Karpas-422 (cell line): ENCODE measurements at places on chromosomes 16 and 17.
A peak's percentile ranks its signal among the peaks of the same experiment; 100 is the strongest.

- peak; percentile 90 for DNase-seq
Measured at GRCh38 chr16:72099377-72099818, 5.8 kb downstream of the DHX38 start.

- DNase-seq: no peak
Measured at GRCh38 chr16:56551796-56552738, 12.8 kb upstream of the MT4 start.

DNA sequence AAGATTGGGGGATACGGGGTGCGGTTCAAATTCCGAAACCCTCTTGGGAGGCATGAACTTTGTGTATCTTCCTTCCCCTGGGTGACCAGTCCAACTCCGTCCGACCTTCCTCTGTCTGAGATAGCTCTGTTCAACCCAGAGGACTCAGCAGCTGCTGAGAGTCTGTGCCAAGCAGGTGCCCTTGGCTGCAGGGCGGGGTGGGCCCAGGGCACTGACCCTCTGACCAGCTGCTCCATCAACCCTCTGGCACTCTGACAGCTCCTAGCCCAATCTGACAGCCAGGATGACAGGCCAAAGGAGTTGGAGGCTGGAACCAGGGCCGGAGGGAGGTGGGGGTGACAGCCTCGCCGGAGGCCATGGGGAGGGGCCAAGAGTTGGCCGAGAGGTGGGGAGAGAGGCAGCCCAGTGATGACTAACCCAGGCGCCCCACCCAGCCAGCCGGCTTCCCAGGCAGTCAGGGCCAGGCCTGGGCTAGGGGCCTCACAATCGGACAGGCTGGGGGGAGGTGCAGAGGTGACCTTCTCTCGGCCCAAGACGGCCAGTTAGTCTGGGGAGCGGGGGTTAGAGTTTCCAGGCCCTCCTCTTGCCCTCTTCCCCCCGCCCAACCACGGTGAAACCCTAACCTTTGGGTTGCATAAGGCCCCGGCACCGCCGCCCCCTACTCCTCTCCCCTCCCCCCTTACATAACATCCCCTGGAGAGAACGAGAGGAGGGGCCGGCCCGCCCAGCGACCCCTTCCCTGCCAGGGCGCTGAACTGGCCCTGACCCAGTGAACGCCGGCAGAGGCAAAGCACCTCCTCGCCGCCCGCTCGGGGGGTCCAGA is 5.0 kb upstream of the TLCD2 start:
- no peak for DNase-seq

- no peak for DNase-seq
Measured at GRCh38 chr16:2162676-2163118, 7.1 kb downstream of the TRAF7 start.

GRCh38 chr17:876272-876671 is 94.1 kb downstream of the MRM3 start:
- peak; percentile 44 for DNase-seq

GRCh38 chr17:17314501-17315071 is 11.4 kb downstream of the NT5M start:
- no peak for DNase-seq

DNA sequence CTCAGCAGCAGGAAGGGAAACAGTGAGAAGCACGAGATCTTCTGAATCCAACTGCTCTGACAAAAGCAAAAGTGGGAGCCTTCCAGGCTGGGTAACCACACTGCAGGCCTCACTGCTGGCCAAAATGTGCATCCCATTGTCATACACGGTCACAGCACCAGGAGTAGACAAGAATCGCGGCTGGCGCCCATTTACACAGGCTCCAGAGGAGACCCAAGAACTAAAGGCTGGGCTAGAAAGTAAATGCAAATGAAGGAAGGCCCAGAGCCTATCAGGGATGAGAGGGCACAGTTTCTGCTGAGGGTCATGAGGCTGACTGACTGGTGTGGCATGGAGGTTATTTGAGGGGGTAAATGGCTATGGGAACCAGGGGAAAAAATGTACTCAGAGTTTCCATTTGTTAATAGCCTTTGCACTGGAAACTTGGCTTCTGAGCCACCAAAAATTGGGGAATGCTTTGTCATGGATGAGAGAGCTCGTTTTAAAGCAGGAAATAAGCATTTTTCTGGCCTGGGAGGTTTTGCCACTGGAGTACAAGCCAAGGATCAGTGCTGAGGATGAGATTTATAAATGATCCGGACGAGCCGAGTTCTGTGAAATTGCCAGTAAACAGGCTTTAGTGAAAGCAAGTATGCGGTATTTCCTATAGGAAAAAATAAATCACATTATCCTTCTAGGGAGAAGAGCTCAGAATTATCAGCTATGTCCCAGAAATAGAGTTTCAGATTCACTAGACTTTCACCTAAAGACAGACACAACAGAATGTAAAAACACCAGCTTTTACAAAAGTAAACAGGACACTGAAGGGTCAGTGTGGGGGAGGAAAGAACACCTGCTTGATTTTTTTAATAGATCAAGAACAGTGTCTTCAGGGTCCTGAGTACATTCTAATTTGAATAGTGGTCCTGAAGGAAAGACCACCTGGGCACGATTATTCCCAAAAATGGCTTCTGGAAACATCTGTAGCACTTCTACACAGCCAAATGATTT is 66.9 kb upstream of the GSG1L start:
- no peak for DNase-seq

DNA sequence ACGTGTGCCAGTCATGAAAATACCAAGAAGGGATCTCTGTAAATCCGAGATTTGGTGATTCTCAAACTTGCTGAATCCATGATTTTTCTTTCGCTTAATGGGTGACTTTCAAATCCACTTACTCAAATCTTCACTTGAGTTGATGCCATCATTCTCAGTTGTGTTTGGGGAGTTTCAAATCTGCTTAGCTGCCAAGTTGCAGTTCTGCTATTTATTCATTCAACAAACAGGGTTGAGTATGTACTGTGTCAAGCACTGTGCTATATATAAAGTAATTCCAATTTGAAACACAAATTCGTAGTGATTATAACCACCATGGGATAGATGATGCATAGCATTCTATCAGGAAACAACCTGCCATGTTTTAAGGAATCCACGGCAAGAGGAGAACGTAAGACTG is 394.3 kb downstream of the CDH13 start:
- peak; percentile 62 for DNase-seq

DNA sequence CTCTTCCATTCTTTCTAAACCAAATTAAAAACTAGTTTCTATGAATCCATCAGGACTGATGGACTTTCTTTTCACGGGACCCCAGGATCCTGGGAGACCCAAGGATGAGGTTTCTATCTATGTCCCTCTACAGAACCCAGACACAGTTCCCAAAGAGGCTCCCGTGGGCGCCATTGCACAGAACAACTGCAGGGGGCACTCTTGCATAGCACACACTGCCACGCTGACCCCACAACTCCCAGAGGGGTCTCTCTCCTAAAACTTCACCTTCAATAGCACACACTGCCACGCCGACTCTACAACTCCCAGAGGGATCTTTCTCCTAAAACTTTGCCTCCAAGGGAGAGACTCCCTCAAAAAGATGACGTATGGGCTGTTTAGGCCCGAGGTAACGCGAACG is 9.0 kb downstream of the ABR start:
- DNase-seq: peak; percentile 52

DNA sequence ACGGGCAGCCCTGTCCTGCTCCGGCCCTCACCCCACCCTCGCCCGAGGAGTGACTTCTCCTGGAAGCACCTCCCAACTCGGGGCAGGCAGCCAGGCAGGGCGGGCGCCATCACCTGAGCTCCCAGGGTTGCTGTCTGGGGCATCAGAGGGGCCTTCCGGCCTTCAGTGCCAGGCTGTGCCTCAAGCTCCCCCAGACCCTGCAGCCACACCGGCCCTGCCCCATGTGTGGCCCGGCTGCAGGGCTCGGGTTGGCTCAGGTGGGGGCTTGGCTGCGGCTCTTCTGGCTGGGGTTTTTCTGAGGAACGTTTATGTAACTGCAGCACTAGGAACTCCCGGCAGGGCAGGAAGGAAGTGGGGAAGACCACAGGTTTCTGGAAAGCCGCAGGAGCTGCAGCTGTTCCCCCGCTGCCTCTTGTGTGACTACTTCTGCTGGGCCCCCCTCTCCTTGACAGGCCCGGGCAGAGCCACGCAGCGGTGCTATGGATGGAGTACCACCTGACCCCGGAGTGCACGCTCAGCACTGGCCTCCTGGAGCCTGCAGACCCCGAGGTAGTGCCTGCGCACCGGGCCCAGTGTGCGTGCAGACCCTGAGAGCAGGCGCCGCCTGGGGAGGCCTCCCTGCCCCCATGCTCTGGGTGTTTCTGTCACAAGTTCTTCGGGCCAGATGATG is 45.6 kb downstream of the PRMT7 start:
- DNase-seq: no peak

DNA sequence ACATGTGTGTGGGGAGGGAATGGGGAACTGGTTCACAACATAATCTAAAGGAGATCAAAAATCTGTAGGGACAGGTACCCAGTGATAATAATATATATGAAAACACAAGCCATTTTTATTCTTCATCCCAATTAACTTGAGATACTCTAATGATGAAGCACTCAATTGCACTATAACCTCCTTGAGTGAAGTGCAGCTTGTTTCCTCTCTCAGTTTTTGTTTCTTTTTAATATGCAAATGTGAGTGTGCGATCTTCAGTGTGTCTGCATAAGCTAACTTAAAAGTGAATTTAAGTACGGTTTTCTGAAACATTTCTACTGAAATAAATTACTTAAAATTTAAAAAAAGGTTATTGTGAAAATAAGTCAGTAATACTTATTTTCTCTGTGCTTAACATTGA is 623.5 kb downstream of the CDH11 start:
- no peak for DNase-seq

GRCh38 chr17:79948945-79949655 is 86.6 kb downstream of the TBC1D16 start:
- DNase-seq: no peak

- no peak for DNase-seq
Measured at GRCh38 chr16:7615565-7615964, 282.9 kb downstream of the RBFOX1 start.

- DNase-seq: no peak
Measured at GRCh38 chr17:48071654-48072053, 23.5 kb downstream of the NFE2L1 start.

DNA sequence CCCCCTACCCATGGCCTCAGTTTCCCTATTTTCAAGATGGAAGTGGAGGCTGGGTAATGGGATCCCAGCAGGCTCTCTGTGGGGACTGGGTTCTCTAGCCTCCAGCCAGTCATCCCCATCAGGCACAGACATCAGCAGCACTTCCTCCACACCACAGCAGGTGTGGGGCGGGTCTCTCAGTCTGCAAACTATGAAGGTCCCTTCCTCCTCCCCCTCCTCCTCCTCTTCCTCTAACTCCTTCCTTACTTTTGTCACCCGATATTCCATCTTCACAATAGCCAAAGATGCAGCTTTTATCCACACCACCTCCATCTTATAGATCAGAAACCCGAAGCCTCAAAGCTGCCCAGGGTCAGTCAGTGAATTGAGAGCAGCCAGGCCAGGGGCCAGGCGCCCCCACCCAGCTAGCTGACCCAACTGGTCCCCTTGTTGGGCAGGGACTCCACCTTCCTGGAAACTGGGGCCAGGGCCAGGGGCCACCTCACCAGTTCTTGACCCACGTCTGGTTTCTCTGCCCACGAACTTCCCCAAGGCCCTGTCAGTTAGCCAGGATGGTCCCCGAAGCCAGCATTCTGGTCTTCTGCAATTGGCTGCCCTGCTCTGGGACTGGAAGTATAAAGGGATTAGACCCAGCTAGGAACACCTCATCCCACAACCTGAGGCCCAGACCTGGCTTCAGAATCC is 2.5 kb downstream of the FAM83G start:
- DNase-seq: no peak

DNA sequence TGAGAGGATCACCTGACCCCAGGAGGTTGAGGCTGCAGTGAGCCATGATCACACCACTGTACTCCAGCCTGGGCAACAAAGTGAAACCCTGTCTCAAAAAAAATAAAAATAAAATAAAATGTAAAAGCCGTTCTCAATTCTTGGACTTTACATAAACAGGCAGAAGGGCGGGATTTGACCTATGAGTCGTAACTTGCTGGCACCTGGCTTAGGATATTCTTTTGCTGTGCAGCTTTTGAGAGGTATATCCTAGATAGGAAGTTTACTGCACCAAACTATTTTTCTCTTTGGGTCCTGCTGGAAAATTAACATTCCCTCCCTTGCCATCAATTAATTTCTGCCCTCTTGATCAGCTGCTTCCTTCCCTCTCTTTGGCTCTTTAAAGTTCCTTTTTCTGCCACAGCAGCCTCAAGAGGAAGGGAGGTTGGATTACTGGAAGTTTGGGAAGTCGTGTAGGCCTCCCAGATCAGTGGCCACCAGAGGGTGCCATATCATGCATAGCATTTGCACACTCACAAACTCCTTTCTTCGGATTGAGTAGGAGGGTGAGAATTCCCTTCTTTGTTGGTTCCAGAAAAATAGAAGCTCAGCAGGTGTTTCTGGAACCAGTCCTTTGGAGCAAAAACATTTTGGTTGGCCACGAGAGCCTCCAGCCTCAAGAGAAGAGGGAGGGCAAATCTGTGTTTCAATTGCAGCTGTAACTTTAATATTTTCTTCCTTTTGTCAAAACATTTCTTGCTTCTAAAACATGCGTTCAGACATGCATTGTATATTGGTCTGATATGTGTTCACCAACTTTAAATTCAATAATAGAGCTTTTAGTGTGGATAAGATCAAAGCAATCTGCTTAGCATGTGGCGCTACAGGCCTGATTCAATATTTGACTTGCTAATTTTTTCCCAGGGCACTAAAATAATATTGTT is 147.3 kb downstream of the CCDC182 start:
- DNase-seq: peak; percentile 59
